WTC11 (cell line): ENCODE measurements at places on chromosomes 4 and X. TPM values are rescaled to one million over a fixed set of nuclear protein-coding genes. Genes with fewer than 3 reads are reported as not detected.

DNA sequence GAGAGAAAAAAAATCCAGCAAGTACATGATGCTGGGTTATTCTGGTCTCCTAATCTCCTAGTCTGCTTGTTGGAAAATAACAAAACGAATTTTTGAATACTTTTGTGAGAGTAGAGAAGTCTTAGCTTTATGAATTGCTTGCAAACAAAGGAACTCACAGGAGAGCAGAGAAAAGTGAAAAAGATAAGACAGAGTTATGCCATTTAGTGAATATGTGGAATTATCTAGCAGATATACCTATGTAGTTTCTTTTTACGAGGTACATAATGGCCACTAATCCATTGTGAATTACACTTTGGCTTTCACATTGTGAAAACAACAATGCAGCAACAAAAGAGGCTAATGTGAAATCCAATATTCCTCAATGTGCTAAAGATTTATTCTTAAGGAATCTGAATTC lies 226.7 kb downstream of the NDST4 start:
- H3K4me1 ChIP-seq = peaks cover 13% of the 10 kb centered on the region
- H3K36me3 ChIP-seq = no peaks in the 10 kb centered on the region
- DNase-seq = no peak
- no peaks in the 10 kb centered on the region for H3K27me3 ChIP-seq
- no peak overlapping the region for H3K27ac ChIP-seq

- no peaks in the 10 kb centered on the region for H3K36me3 ChIP-seq
- no peak overlapping the region for H3K4me3 ChIP-seq
- H3K27ac ChIP-seq = no peak overlapping the region
These were observed 276.3 kb upstream of the GALNT7 start for GRCh38 chr4:172892300-172892699.

GRCh38 chr4:88605736-88606135 lies 13.5 kb downstream of the HERC3 start:
- no peak overlapping the region for H3K4me3 ChIP-seq
- no peak overlapping the region for H3K27ac ChIP-seq
- peaks cover 9% of the 10 kb centered on the region for H3K4me1 ChIP-seq
- peaks cover 13% of the 10 kb centered on the region for H3K36me3 ChIP-seq

GRCh38 chr4:107275225-107275624 lies 239.1 kb upstream of the DKK2 start:
- no peak overlapping the region for H3K4me3 ChIP-seq
- H3K36me3 ChIP-seq = no peaks in the 10 kb centered on the region

MAPK10 gene
- 4.6 to 5.8 TPM (median 5.2 TPM) in 3 replicates for total RNA-seq

DNA sequence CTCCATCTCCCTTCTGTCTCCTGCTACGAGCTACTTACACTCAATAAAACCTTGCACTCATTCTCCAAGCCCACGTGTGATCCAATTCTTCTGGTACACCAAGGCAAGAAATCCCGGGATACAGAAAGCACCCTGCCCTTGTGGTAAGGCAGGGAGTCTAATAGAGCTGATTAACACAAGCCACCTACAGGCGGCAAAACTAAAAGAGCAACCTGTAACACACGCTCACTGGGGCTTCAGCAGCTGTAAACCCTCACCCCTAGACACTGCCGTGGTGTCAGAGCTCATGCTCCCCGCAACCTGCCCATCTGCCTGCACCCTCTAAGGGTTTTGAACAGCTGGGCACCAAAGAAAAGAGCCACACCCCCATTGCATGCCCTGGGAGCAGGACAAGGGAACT lies 755.4 kb upstream of the HTR2C start:
- peak overlapping the region; percentile 92; the same call in 1 of the 2 replicates for H3K27ac ChIP-seq
- no peak overlapping the region for H3K4me3 ChIP-seq
- peaks cover 22% of the 10 kb centered on the region for H3K36me3 ChIP-seq
- H3K4me1 ChIP-seq = peaks cover 6% of the 10 kb centered on the region; the same call in 1 of the 2 replicates
- DNase-seq = peak; percentile 11
- H3K27me3 ChIP-seq = no peaks in the 10 kb centered on the region

- H3K4me1 ChIP-seq = 0 out of 2 replicates have a peak, but pooled peaks cover 3% of the 10 kb centered on the region
- DNase-seq = no peak
- no peak overlapping the region for H3K27ac ChIP-seq
These were observed 155.2 kb downstream of the ZNF330 start for GRCh38 chr4:141375855-141376254.

DNA sequence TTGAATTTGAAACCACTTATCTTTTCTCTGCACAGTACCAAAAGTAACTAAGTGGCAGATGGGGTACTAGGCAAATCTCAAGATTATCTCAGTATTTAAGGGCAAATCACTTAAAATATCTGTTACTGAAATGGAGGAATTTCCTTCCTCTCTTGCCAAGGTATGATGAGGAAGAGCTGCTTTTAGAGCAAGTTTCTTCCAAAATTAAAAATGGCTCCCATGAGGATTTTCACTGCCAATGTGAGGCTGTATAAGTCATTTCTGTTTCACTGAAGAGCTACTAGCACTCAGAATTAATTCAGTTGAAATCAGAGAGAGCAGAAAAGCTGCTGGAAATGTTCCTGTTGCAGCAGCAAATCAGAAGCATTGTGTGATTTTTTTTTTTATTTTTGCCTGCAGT lies 43.4 kb downstream of the GABRB1 start:
- H3K27ac ChIP-seq = no peak overlapping the region
- H3K4me3 ChIP-seq = no peak overlapping the region
- H3K36me3 ChIP-seq = no peaks in the 10 kb centered on the region
- H3K4me1 ChIP-seq = peaks cover 14% of the 10 kb centered on the region

GRCh38 chrX:151729056-151729725 lies 5.4 kb upstream of the CNGA2 start:
- peaks cover 8% of the 10 kb centered on the region; the same call in 1 of the 2 replicates for H3K4me1 ChIP-seq
- DNase-seq = no peak
- no peak overlapping the region for H3K27ac ChIP-seq

DNA sequence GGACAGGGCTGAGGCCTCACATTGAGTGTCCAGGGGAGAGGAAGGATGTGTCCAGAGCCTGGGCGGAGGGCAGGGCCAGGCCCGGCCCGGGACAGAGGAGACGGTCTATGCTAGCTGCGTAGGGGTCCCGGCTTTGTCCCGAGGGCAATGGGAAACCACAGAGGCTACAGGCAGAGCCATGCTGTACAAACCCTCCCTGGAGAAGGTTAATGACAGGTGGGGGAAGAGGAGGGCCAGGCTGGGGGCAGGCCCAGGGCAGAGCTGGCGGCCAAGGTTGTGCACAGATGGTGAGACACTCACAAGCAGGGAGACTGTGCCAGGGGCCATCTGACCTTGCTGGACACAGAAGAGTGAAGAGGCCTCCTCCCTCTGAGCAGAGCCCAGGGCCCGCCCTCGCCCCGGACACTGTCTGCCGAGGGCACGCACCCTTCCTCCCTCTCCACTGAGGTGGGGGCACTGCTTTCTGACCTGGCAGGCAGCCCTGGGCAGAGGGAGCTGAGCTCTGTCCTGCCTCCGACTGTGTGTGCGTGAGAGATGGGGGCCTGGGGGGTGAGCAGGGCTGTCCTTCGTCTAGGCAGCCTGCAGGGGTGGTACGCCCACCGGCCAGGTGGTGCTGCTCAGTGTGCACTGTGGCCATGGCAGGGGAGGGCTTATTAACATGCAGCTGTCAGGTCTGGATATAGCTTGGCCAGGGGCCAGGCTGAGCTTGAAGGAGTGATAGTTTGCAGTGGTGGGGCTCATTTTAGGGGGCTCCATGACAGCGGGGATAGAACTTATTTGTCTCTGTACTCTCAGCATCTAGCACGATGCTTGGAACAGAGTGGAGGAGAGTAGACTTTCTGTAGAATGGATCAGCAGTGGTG lies 75.7 kb upstream of the LRPAP1 start:
- no peak overlapping the region for H3K27ac ChIP-seq
- H3K4me1 ChIP-seq = no peaks in the 10 kb centered on the region
- no peak for DNase-seq
- H3K27me3 ChIP-seq = peaks cover under 1% of the 10 kb centered on the region; the same call in 1 of the 2 replicates

GPR82 gene
- total RNA-seq = not detected in 3 replicates

- no peak overlapping the region for H3K27ac ChIP-seq
- no peaks in the 10 kb centered on the region for H3K36me3 ChIP-seq
- H3K4me3 ChIP-seq = no peak overlapping the region
- H3K27me3 ChIP-seq = no peaks in the 10 kb centered on the region
- peaks cover 13% of the 10 kb centered on the region for H3K4me1 ChIP-seq
These were observed 8.3 kb upstream of the MAP7D3 start for GRCh38 chrX:136259543-136259942.

DNA sequence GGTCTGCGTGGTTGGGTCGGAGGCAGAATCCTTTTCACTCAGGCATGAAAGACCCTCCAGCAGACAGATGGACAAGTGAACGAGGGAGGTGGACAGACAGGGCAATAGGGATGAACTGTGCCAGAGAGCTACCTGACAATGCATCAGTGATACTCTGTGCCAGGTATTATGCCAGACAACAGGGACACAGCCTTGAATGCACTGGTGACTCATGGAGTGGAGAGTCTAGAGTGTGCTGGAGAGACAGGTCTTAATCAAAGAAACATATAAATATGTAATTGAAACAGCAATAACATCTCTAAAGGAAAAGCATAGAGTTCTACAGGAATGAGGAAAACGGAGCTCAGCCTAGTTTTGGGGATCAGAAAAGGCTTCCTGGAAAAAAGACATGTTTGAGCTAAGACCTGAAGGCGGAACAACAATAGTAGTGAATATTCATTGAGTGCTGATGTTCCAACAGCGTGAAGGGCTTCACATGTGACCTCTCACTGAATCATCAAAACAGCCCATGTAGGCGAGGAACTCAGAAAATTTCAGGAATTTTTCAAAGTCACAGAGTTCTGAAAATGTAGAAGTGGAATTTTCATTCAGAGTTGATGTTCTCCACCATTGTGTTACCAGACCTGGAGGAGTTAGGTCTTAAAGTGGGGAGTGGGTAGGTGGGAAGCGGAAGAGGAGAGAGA lies 20.0 kb upstream of the FGFBP2 start:
- no peak overlapping the region for H3K4me3 ChIP-seq
- peaks cover 5% of the 10 kb centered on the region for H3K4me1 ChIP-seq
- DNase-seq = no peak
- H3K36me3 ChIP-seq = peaks cover 84% of the 10 kb centered on the region

DNA sequence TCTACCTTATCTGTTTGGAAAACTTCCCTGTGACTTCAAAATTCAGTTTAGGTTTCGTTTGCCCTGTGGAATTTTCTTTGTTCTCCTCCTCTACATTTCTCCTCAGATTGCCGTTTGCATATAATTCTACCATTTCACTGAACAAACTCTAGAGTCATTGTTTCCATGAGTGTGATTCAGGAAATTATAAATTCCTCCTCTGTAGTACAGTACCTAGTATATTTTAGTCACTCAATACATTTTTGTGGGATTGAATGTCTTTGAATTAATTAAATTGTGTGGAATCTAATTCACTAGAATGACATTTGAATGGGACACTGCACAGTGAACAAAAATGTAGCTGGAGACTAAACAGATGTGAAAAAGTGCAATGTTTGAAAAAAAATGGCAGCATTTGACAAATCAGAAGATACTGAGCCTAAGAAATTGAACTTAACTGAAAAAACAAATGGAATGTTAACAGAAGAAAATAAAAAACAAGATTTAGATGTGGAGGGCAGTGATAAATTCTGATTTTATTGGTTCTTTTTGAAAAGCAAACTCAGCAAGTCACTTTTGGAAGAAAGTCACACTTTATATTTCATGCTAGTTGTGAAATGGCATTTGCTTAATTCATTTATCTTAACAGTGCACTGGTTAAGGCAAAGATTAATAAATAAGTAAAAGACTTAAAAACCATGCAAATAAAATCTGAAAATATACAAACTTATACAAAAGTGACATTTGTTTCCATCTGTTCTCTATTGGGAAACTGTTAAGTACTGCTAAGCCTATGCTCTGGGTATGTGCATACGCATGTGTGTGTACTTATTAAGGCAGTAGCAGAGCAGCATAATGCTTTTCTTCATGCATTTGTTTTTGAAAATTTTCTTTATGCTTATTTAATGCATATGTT lies 512.3 kb downstream of the FAT4 start:
- H3K4me1 ChIP-seq = no peaks in the 10 kb centered on the region
- no peak overlapping the region for H3K27ac ChIP-seq

GRCh38 chrX:107025545-107025944 lies 25.5 kb upstream of the MORC4 start:
- no peak for DNase-seq
- no peak overlapping the region for H3K27ac ChIP-seq
- no peaks in the 10 kb centered on the region for H3K27me3 ChIP-seq
- H3K36me3 ChIP-seq = no peaks in the 10 kb centered on the region

GRCh38 chr4:88706574-88706973 lies 8.9 kb upstream of the NAP1L5 start:
- H3K4me1 ChIP-seq = peaks cover 2% of the 10 kb centered on the region; the same call in 1 of the 2 replicates
- H3K4me3 ChIP-seq = no peak overlapping the region
- H3K27ac ChIP-seq = no peak overlapping the region
- H3K27me3 ChIP-seq = no peaks in the 10 kb centered on the region

GRCh38 chrX:69616457-69617203 lies 717 bp downstream of the EDA start:
- no peaks in the 10 kb centered on the region; the same call in 1 of the 2 replicates for H3K36me3 ChIP-seq
- no peak overlapping the region for H3K27ac ChIP-seq
- H3K4me3 ChIP-seq = peak overlapping the region; percentile 78
- peaks cover 11% of the 10 kb centered on the region for H3K4me1 ChIP-seq

DNA sequence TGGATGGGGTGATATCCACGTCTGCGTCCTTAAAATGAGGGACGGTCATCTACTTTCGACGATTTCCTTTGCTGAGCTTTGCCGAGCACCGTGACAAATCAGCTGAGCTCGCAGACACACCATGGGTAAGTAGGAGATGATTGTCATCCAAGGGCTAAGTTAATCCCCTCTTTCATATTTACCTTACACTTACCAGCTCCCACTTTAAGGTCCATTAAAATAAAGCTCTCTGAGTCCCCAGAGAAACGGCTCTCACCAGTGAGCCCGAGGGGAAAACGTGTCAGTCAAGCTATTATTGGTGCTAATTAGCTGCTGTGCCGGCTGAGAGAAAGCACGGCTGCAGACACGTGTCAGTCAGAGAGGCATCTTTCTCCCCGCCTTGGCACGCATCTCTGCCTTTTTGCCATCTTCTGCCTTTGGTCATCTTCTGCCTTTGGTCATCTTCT lies 72.2 kb downstream of the CRLF2 start:
- peaks cover 7% of the 10 kb centered on the region; the same call in 1 of the 2 replicates for H3K4me1 ChIP-seq
- DNase-seq = no peak
- H3K27me3 ChIP-seq = no peaks in the 10 kb centered on the region
- H3K27ac ChIP-seq = no peak overlapping the region
- H3K4me3 ChIP-seq = no peak overlapping the region
- H3K36me3 ChIP-seq = peaks cover 4% of the 10 kb centered on the region; the same call in 1 of the 2 replicates

GRCh38 chrX:102077426-102077825 lies 48.1 kb upstream of the TCEAL2 start:
- no peak overlapping the region for H3K27ac ChIP-seq
- H3K4me1 ChIP-seq = no peaks in the 10 kb centered on the region
- no peaks in the 10 kb centered on the region for H3K36me3 ChIP-seq
- H3K4me3 ChIP-seq = no peak overlapping the region
- no peak for DNase-seq
